ENCODE measurements at places on chromosomes 3 and 15.

DNA sequence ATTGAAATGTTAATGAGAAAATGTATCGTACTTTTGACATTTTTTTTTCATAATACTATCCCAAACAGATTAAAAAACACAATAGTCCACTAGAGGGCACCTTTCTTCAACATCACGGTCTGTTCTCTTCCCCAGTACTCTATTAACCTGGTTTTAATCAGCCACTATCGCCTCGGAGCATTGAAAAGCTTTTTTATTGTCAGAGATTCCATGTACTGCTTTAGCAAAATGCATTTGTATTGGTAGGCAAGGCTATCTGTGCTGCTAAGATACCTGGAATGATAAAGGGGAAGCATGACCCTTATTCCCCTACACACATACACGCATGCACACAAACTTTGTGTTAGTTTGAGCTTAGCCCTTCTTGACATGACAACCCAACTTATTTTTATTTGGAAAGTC lies 160.1 kb upstream of the IL12A start:
- DNase-seq, result no peak

- DNase-seq, result no peak
These were observed 34.6 kb upstream of the AEN start for GRCh38 chr15:88586401-88587162.

DNA sequence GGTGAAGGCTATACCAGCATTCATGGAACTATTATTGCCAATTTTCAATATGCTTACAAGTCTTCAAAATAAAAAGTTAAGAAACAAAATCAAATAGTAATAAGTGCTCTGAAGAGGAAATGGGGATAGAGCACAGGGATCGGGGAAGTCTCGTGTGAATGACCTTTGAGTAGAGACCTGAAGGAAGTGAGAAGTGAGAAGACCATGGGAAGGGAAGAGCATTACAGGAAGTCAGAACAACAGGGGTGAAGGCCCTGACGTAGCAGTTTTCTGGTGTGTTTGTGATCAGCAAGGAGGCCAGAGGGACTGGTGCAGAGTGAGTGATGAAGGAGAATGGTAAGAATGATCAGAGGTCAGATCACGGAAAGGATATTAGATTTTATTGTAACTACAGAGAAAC lies 48.1 kb downstream of the STAC start:
- no peak for DNase-seq

GRCh38 chr3:62378311-62378789 lies 5.0 kb upstream of the FEZF2 start:
- no peak for DNase-seq

DNA sequence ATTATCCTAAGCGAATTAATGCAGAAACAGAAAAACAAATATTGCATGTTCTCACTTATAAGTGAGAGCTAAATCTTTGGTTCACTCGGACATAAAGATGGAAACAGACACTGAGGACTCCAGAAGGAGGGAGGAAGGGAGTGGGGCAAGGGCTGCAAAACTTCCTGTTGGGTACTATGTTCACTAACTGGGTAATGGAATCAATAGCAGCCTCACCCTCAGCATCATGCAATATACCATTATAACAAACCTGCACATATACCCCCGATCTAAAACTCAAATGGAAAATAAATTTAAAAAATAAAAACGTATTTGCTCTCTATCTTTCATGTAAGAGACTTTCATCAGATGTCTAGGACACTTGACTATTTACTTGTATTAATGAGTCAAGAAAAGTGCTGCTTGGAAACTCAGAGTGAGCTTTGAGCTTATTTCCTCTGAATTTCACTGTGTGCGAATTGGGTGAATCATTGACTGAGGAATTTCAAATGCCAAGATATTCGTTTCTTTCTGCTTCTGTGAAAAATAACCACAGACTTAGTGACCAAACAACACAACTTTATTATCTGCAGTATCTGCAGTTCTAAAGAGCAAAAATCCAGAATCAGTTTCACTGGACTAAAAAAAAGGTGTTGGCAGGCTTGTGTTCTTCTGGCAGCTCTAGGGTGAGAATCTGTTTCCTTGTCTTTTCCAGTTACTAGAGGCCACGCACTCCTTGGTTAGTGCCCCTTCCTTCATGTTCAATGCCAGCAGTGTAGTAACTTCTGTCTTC lies 18.4 kb downstream of the TM4SF18 start:
- no peak for DNase-seq

DNA sequence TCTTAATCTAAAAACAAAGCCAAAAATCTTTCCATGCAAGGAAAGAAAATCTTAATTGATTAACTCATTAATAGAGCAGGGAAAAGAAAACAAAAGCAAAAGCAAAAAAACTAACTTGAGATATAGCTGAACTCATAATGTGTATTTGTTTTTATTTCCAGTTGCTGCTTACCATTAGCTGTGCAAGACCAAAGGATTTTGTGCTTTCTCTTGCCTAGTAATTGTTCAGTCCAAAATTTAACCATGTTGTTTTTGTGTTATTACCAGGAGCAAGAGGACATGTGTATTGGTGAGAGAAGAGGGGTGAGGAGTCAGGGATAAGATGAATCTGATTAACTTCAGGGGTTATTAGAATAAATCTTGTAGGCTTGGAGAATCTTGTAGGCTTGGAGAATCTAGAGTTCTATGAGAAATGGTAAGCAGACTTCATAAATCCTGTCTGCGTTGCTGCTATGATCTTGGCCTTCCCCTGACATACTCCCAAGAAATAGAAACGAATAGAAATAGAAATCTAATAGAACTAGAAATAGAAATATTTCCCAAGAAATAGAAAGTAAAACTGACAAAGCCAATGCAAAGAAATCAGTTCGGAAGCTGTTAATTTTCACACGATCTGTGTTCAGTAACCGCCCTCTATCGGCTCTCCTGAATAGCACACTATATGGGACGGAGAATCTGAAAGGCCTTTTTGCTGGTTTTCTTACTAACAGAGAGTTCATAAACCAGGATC lies 72.6 kb upstream of the TNFSF10 start:
- DNase-seq, result no peak

GRCh38 chr15:65791335-65792137 lies 557 bp downstream of the DENND4A start:
- no peak for DNase-seq

DNA sequence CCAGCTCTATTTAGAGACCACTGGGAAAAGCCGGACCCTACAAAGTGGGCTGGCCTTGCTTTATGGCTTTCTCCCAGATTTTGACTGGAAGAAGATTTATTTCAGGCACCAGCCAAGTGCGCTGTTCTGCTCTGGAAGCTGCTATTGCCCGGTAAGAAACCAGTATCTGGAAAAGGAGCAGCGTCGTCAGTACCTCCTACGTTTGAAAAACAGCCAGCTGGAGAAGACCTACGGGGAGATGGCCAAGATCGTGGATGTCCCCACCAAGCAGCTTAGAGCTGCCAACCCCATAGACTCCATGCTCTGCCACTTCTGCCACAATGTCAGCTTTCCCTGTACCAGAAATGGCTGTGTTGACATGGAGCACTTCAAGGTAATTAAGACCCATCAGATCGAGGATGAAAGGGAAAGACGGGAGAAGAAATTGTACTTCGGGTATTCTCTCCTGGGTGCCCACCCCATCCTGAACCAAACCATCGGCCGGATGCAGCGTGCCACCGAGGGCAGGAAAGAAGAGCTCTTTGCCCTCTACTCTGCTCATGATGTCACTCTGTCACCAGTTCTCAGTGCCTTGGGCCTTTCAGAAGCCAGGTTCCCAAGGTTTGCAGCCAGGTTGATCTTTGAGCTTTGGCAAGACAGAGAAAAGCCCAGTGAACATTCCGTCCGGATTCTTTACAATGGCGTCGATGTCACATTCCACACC lies 60.9 kb downstream of the PXYLP1 start:
- DNase-seq, result no peak

- DNase-seq, result no peak
These were observed 34.0 kb upstream of the CCK start for GRCh38 chr3:42300013-42300412.

GRCh38 chr15:77983708-77984445 lies 93.6 kb downstream of the TBC1D2B start:
- DNase-seq, result no peak

GRCh38 chr3:71641674-71642073 lies 58.1 kb upstream of the FOXP1 start:
- DNase-seq, result no peak

DNA sequence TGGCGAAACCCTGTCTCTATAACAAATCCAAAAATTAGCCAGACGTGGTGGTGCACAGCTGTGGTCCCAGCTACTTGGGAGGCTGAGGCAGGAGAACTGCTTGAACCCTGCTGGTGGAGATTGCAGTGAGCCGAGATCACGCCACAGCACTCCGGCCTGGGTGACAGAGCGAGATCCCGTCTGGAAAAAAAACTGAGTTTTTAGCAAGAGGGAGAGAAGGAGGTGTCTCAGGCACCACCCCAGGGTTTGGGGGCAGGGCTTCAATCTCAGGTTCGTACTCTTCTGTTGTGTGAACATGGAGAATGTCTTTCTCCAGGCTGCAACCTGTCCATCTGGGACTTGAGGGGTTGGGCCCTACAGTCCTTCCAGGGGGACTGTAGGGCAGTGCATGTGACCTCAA lies 2.7 kb downstream of the CHRNA3 start:
- DNase-seq, result no peak

DNA sequence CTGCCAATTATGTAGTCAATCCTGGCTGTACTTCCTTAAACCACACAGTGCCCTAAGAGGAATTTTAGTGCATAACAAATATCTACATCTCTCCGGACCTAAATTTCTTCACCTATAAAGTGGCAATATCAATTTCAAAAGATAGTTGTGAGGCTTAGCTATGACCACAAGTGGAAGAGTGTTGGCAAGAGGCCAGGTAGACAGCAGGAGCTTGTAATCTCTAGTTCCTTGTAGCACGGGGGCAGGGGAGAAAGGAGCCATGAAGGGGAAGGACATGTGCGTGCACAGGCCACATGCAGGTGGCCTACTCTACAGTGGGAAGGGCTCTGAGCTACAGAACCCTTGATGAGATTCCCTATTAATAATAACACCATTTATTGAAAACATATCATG lies 269.7 kb downstream of the ABHD5 start:
- DNase-seq, result no peak

- DNase-seq, result no peak
These were observed 142.4 kb downstream of the ANXA2 start for GRCh38 chr15:60255390-60255789.

DNA sequence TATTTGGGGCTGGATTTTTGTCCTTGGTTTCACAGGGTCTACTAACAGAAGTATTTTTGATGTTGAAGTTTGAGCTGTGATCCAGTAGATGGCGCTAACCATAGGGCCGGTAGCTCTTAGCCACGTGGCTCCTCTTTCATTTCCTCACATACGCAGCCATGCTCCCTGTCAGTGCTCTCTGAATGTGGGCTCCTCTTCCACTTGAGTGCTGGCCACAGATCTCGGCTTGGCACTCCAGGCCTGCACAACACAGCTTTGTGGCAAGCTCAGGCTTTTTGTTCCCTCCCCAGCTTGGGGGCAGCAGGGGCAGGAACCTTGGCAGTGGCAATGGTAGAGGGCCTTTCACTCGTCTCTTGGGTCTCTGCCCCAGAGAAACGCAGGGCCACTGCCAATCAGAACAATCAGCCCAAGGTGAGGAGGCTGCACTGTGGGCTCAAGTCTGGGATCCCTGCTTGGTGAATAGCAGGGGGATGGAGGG lies 18.6 kb upstream of the DNAAF4 start:
- no peak for DNase-seq

DNA sequence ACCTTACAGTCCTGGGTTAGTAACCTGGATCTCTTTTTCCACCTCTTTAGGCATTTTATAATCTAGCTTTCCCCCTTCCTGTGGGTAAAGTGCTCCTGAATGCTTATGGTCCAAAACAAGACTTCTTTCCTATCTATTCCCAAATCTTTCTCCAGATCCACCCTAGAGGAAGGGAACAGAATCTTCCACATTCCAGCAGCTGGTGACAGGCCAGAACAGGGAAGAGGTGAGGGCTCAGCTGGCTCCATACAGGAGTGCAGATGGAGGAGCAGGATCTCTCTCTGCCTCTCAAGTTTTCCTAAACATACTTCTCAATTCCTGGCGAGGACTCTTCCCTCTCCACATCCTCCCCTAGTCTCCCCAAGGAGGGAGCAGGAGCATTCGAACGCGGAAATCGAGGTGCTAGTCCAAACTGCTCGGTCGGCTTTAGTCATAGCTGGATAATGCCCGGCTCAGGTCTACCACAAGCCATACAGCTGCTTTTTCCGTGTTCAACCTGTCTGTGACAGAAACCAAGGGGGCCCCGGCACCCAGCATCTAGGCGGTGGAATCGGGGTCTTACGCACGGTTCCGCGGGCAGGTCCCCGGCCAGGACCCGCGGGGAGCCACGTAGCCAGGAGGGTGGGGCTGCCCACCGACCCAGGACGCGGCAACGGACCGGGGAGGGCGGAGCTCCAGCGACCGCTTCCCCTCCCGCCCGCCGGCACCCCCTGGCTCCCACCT lies 4.0 kb downstream of the RASSF1 start:
- no peak for DNase-seq

DNA sequence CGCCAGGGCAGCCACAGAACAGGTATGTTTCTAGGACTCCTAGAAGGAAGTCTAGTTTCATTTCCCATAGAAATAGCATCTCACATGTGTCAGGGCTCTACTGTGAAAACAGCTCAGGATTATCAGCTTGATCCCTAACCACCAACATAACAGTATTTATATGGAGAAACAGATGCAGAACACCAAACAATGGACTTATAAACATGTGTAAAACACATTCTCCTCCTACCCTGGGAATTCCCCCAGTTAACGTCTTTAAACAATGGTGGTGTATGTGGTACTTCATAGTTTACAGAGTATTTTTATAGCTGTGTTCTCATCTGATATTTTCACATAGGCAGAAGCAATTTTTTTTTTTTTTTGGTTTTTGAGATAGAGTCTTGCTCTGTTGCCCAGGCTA lies 9.7 kb downstream of the TNFSF10 start:
- DNase-seq, result no peak

DNA sequence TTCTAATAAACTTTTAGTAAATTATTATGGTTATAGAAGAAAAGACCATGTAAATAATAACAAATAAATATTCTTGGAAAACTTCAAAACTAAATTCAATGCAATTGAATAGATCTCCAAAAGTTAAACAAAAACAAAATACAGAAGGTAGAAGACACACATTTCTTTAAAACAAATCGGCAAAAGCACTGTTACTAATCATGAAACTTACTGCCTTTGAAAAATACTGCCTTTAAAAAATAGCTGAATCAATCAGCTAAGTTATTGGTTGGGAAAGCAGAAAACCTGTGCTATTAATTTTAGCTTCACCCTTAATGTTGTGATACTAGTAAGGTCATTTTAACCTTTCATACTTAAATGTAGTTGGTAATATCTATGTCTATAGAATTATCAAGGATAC lies 3.0 kb downstream of the GPR15 start:
- no peak for DNase-seq

DNA sequence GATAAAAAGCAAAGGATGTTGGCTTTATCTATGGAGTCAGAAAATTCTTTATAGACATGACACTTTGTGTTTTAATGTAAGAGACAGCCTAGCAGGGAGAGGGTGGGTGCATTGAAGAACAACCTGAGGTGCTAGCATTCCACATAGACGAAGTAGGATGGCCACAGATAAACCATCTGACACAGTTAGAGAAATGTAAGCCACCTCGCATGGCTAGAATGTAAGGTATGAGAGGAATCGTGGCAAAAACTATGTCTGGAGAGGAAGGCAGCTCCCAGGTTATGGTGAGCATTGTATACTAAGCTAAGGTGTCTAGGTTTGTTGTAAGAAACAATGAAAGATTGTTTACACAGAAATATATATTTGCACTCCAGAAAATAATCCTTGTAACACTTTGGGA lies 194.0 kb upstream of the SLITRK3 start:
- no peak for DNase-seq

- peak; percentile 5 for DNase-seq
These were observed at the start of gene TMEM108 for GRCh38 chr3:133038089-133038730. Gene TMEM108, plus strand, starts transcription at chr3:133038391.

- DNase-seq, result no peak
These were observed 460.7 kb upstream of the RASGRP1 start for GRCh38 chr15:39025321-39025720.
